ENCODE measurements at places on chromosomes 3 and 15.
A peak's percentile ranks its signal among the peaks of the same experiment; 100 is the strongest.

- no peak for DNase-seq
Measured at GRCh38 chr3:66795365-66795764, 202.7 kb upstream of the KBTBD8 start.

DNA sequence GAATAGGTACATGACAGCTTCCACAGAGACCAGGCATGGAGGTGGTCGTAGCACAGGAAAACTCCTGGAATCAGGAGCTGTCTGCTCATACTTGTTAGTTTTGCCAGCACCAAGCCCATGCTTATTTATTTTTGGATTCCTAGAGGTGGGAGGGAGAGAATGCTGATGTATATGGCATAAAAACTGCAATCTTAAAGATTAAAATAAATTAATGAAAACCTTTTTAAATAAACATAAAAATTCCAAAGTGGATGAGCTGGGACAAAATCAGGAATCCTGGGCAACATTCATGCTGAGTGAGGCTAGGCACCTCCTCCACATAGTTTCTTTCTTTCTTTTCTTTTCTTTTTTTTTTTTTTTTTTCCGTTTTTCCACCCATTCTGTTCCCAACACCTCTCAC lies 14.3 kb upstream of the BCL6 start:
- no peak for DNase-seq

DNA sequence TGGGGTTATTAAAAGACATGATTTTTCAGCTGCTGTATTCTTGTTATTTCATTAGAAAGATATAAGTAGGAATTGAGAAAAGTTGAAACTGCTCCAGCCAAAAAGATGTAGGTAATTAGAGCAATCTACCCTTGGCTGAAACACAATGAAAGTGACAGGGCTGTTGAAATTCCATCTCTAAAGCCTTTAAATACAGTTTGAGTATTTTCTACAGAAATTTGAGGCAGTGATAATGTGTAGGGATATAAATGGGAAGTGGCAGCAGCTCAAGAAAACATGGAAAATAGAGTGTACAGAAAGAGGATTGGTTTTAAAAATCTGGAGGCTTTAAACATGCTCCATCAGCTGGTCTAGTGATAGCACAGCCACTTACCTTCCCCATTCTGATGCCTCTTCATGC lies 22.8 kb upstream of the UNC13C start:
- no peak for DNase-seq

GRCh38 chr15:59687836-59688235 lies 1.3 kb downstream of the BNIP2 start:
- peak; percentile 66 for DNase-seq

DNA sequence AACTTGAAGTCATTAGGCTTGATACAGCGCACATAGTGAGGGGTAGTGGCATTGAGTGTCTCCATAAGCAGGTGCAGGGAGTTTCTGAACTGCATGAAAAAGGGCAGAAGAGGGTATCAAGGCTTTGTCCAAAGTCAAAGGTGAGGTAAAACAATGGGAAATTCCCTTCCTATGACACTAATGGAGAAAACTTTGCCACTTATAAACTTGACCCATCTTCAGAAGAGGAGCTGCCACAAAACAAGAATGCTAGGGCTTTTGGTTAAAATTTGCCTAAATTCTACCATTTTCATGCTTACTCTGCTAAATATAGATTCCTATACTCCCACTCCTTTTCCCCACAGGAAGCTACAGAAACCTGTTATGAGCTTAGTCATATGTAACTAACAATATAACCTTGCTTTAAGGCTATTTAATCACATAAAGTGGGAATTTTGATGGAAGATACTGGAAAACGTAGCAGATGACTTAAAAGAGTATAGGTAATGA lies 87.5 kb upstream of the MYO5C start:
- peak; percentile 80 for DNase-seq

GRCh38 chr3:132368962-132369361 lies 48.3 kb upstream of the DNAJC13 start:
- no peak for DNase-seq

DNA sequence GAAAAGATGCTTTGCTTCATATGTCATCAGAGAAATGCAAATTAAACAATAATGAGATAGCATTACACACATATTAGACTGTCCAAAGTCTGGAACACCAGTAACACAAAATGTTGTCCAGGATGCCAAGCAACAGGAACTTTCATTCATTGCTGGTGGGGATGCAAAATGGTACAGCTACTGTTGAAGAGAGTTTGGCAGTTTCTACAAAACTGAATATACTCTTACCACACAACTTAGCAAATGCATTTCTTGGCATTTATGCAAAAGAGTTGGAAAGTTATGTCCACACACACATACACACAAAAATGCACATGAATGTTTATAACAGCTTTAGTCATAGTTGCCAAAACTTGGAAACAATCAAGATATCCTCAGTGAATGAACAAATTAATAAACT lies 195.2 kb upstream of the MME start:
- DNase-seq, result no peak

All from GM12865 (cell line).